ENCODE measurements at places on chromosomes 6 and 20. TPM values are rescaled to one million over a fixed set of nuclear protein-coding genes. Genes with fewer than 3 reads are reported as not detected.

DNA sequence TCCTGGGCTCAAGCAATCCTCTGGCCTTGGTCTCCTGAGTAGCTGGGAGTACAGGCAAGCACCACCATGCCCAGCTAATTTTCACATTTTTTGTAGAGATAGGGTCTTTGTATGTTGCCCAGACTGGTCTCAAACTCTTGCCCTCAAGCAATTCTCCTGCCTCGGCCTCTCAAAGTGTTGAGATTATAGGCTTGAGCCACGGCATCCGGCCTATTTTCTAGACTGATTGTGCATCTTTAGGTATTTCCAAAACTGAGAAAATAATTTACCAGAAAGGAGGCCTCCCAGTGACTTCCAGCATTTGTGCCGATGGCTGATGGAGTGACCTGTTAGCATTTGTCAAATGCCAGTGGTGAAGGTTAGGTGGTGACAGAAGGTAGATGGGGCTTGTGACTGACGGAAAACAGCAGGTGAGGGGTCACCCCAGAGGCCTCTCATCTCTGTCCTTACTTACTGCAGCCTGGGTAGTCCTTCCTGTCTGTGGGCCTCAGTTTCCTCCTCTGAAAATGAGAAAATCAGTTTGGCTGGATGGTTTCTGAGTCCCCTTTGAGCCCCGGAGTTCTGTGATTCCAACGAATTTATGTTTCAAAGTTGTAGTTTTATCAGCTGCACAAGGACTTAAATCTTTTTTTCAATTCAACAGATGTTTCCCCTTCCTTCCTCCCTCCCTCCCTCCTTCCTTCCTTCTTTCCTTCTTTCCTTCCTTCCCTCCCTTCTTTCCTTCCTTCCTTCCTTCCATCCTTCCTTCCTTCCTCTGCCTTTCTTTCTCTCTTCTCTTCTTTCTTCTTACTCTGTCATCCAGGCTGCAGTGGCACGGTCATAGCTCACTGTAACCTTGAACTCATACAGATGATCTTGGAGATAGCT is 53.5 kb downstream of the TGM2 start:
- peaks cover 44% of the 10 kb centered on the region for H3K4me1 ChIP-seq
- no peaks in the 10 kb centered on the region for H3K27me3 ChIP-seq
- no peak for DNase-seq
- H3K4me3 ChIP-seq, result no peak overlapping the region

GRCh38 chr6:17589406-17590096 is 10.6 kb upstream of the FAM8A1 start:
- peaks cover 12% of the 10 kb centered on the region for H3K4me1 ChIP-seq
- no peak overlapping the region for H3K4me3 ChIP-seq
- DNase-seq, result peak; percentile 93
- H3K27me3 ChIP-seq, result no peaks in the 10 kb centered on the region

- DNase-seq, result peak; percentile 6
- H3K27ac ChIP-seq, result peak overlapping the region; percentile 50
- H3K36me3 ChIP-seq, result no peaks in the 10 kb centered on the region
- peaks cover 6% of the 10 kb centered on the region for H3K4me1 ChIP-seq
Measured at GRCh38 chr6:68559070-68559469, 76.0 kb upstream of the ADGRB3 start.

The CHRNA4 gene
- not detected for total RNA-seq

DNA sequence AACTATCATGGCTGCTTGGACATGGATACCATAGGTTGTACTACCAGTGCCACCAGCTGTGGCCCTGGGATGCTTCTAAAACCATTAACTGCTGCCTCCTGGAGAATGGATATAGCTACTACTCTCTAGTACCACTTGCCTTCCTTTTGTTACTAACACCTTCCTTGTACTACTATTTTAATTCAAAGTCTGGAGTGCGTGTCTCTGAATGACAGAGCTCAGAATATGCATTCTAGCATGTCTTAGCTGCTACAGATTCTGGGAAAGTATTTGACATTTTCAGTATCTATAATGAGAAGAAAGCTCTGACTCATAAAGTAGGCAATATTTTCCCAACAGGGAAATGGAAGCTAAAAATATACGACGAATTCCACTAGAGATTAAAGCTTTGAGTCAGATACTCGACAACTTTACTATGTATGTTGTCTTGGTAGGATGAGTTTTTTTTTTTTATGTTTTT is 112.3 kb downstream of the PFDN4 start:
- peaks cover 57% of the 10 kb centered on the region for H3K27me3 ChIP-seq
- no peaks in the 10 kb centered on the region for H3K4me1 ChIP-seq
- H3K27ac ChIP-seq, result no peak overlapping the region
- no peaks in the 10 kb centered on the region for H3K36me3 ChIP-seq
- no peak overlapping the region for H3K4me3 ChIP-seq

The EPHA7 gene
- total RNA-seq, result 0.52 TPM

The CDH26 gene
- total RNA-seq, result 1.2 TPM

GRCh38 chr6:170237999-170238740 is 52.7 kb downstream of the DLL1 start:
- H3K4me3 ChIP-seq, result no peak overlapping the region
- no peak overlapping the region for H3K27ac ChIP-seq
- H3K4me1 ChIP-seq, result no peaks in the 10 kb centered on the region
- DNase-seq, result no peak

The HDGFL1 gene
- total RNA-seq, result not detected

DNA sequence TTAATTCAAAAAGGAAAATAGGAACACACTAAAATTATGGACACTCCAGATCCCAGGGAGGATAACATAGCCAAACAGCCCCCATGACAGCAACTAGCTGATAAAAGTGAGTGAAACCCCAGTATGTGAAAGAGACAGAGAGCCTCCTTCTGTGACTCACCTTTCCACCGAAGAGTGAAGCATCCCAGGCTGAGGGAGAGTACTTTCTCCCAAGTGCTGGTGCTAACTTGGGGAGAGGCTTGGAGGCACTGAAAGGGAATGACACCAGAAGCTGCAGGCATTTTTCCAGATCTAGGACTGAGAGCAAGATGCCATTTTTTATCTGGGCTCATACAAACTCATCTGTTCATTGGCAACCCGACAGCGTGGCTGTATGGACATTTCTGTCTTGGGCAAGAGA is 339.8 kb downstream of the HTR1B start:
- H3K36me3 ChIP-seq, result no peaks in the 10 kb centered on the region
- no peak overlapping the region for H3K4me3 ChIP-seq
- DNase-seq, result no peak
- no peak overlapping the region for H3K27ac ChIP-seq
- no peaks in the 10 kb centered on the region for H3K27me3 ChIP-seq

GRCh38 chr6:126643352-126643751 is 303.4 kb downstream of the CENPW start:
- DNase-seq, result no peak
- no peak overlapping the region for H3K4me3 ChIP-seq
- H3K27ac ChIP-seq, result no peak overlapping the region
- no peaks in the 10 kb centered on the region for H3K27me3 ChIP-seq
- H3K36me3 ChIP-seq, result no peaks in the 10 kb centered on the region

- H3K4me3 ChIP-seq, result no peak overlapping the region
- no peak for DNase-seq
- peaks cover 10% of the 10 kb centered on the region for H3K36me3 ChIP-seq
- no peaks in the 10 kb centered on the region for H3K27me3 ChIP-seq
Measured at GRCh38 chr6:30487926-30488325, 1.4 kb upstream of the HLA-E start.

DNA sequence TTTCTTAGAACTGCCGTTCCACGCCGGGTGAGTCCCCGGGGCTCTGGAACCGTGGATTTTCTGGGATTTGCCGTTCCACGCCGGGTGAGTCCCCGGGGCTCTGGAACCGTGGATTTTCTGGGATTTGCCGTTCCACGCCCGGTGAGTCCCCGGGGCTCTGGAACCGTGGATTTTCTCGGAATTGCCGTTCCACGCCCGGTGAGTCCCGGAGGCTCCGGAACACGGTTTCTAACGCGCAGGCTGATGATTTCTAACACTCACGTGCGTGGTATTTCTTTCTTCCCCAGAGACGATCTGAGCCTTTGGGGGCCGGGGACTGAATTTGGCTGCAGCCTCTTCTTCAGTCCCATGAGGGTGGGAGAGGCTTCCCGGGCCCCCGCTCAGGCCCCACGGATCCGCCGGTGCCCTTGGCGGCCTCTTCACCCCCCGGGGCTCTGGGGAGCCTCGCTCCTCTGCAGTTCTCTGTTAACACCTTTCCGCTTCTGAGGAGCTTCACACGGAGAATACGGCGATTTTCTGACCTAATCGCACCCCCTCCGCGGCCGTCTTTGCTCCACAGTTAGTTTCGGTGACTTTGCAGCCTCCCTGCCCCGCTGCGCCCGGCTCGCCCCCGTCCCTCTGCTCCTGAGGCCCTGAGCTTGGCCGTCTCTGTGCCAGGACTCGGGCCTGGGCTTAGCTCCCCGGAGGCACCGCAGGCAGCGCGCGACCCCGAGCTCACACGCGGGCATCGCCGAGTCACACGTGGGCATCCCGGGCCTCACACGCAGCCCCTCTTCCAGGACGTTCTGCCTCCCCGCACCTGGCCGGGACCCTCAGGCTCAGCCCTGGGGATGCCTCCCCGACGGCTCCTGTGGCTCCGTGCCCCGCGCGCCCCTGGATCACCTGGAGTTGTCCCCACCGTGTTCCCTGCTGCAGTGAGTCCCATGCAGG is 7.2 kb upstream of the KIF25 start:
- no peak for DNase-seq
- no peak overlapping the region for H3K27ac ChIP-seq
- no peaks in the 10 kb centered on the region for H3K27me3 ChIP-seq
- no peak overlapping the region for H3K4me3 ChIP-seq
- no peaks in the 10 kb centered on the region for H3K36me3 ChIP-seq
- H3K4me1 ChIP-seq, result no peaks in the 10 kb centered on the region

DNA sequence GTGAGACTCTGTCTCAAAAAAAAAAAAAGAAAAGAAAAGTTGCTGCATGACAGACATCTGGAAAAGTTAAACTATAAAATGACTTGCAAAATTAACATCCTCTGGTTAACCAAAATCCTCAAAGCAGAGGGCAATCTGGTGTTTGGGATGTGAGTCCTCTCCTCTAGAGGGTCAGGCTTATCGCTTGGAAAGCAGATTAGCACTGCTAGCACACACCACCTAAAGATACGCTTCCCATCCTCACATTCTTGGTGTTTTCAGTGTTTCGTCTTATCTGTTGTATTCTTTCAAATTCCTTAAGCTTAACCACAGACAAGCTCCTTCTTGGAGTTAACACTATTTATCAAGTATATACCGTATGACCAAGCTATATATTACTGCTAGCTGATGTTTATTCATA is 198.0 kb downstream of the SOX4 start:
- H3K36me3 ChIP-seq, result no peaks in the 10 kb centered on the region
- DNase-seq, result no peak
- H3K4me1 ChIP-seq, result no peaks in the 10 kb centered on the region
- H3K27ac ChIP-seq, result no peak overlapping the region
- no peak overlapping the region for H3K4me3 ChIP-seq

The FGD2 gene
- 0.35 TPM for total RNA-seq

- H3K27me3 ChIP-seq, result no peaks in the 10 kb centered on the region
- no peak for DNase-seq
- no peaks in the 10 kb centered on the region for H3K36me3 ChIP-seq
- H3K4me3 ChIP-seq, result no peak overlapping the region
- H3K4me1 ChIP-seq, result peaks cover 20% of the 10 kb centered on the region
- H3K27ac ChIP-seq, result no peak overlapping the region
Measured at GRCh38 chr20:25495189-25495824, 87.8 kb downstream of the GINS1 start.

DNA sequence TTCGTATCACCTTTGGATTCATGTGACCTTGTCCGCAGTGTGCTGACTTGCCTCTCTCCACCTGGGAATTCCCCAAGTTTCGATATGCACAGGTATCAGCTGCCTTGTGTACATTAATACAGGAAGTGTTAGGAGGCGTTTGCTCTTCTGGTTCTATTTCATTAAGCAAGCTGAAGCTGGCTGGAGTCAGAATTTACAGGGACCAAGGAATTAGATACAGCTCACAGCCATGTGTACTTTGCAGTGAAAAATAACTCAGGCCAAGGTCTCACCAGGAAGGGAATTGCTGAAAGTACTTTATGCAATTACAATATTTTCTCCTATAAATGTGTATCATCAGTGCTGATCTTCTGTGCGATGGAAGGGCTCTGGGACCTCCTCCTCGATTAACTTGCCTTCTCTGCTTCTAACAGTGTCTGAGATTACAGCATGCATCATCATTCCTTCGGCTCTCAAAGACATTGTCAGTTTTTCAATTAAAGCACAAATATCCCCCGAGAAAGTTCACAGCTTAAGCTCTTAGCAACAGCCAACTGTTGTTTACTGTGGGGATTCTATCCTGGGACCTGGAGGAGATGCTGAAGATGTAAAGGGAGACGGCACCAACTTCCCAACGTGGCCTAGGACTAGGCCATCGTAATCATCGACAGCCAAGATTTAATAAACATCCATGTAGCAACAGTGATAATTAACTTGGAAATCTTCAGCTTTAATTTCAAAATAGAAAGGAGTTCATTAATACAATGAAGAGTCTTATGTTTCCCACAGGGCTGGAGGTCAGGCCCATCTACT is 13.8 kb upstream of the TIAM2 start:
- H3K4me3 ChIP-seq, result no peak overlapping the region
- no peak for DNase-seq
- H3K36me3 ChIP-seq, result no peaks in the 10 kb centered on the region

- H3K4me1 ChIP-seq, result no peaks in the 10 kb centered on the region
- no peaks in the 10 kb centered on the region for H3K36me3 ChIP-seq
- H3K27ac ChIP-seq, result no peak overlapping the region
- no peak overlapping the region for H3K4me3 ChIP-seq
- peak; percentile 53 for DNase-seq
Measured at GRCh38 chr6:106165885-106166485, 79.8 kb downstream of the PRDM1 start.

- DNase-seq, result no peak
- H3K36me3 ChIP-seq, result no peaks in the 10 kb centered on the region
- H3K27ac ChIP-seq, result no peak overlapping the region
- H3K4me1 ChIP-seq, result no peaks in the 10 kb centered on the region
- H3K27me3 ChIP-seq, result no peaks in the 10 kb centered on the region
Measured at GRCh38 chr20:56428881-56429280, 16.8 kb downstream of the CASS4 start.

GRCh38 chr6:123940551-123940950 is 136.9 kb downstream of the NKAIN2 start:
- no peaks in the 10 kb centered on the region for H3K27me3 ChIP-seq
- DNase-seq, result no peak
- H3K27ac ChIP-seq, result no peak overlapping the region
- H3K36me3 ChIP-seq, result no peaks in the 10 kb centered on the region
- H3K4me3 ChIP-seq, result no peak overlapping the region
- H3K4me1 ChIP-seq, result no peaks in the 10 kb centered on the region

DNA sequence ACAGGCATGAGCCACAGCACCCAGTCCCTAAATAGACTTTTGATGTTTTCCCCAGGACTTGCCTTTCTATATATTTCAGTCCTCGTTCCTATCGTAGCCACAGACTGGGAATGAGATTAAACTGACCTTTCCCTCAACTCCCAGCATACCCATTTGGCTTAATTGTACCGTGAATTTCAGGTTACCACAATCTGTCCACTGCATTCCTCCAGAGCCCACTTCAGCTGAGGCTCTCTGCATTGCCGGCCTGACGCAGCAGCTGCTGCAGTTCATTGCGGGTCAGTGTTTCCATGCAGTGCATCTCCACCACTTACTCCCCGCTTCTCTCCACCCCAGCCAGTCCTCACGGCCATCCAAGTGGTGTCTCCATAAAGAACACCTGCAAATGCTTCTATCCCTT is 103.1 kb upstream of the RIN2 start:
- H3K36me3 ChIP-seq, result no peaks in the 10 kb centered on the region
- H3K27me3 ChIP-seq, result peaks cover 86% of the 10 kb centered on the region
- no peak overlapping the region for H3K4me3 ChIP-seq
- no peak for DNase-seq
- H3K4me1 ChIP-seq, result no peaks in the 10 kb centered on the region

GRCh38 chr6:163466839-163467390 is 52.4 kb downstream of the QKI start:
- no peak overlapping the region for H3K27ac ChIP-seq
- no peaks in the 10 kb centered on the region for H3K4me1 ChIP-seq
- H3K4me3 ChIP-seq, result no peak overlapping the region
- H3K27me3 ChIP-seq, result no peaks in the 10 kb centered on the region
- no peak for DNase-seq

The APOM gene
- 1.6 TPM for total RNA-seq

Measured in PC-3 (cell line).